ENCODE measurements at places on chromosomes 2 and 18.

DNA sequence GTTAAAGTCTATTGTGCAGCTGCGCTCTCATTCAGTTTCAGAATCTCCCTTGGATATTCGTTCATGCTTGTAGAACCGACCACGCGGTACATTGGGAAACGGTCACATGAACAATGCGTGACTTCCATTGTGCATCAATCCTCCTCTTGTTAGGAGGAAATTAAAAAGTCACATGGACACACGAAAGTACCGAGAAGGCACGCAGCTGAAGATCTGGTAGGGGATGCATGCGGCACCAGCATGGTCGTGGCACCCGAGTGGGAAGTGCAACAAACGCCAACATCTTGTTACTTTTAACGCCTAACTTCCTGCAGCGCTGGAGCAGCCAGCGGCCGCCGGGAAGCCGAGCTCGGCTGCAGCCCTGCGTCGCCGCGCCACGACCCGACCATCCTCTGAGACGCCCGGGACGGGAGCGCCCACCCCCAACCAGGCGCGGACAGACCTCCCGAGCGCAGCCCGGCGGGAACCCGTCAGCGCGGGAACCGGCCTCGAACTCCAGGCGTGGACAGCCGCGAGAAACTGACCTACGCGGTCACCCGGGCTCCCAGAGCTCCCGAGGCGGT, 412 bp downstream of the OSBPL1A start:
- no peak for DNase-seq

GRCh38 chr2:63975437-63976124, 43.6 kb downstream of the VPS54 start:
- no peak for DNase-seq

DNA sequence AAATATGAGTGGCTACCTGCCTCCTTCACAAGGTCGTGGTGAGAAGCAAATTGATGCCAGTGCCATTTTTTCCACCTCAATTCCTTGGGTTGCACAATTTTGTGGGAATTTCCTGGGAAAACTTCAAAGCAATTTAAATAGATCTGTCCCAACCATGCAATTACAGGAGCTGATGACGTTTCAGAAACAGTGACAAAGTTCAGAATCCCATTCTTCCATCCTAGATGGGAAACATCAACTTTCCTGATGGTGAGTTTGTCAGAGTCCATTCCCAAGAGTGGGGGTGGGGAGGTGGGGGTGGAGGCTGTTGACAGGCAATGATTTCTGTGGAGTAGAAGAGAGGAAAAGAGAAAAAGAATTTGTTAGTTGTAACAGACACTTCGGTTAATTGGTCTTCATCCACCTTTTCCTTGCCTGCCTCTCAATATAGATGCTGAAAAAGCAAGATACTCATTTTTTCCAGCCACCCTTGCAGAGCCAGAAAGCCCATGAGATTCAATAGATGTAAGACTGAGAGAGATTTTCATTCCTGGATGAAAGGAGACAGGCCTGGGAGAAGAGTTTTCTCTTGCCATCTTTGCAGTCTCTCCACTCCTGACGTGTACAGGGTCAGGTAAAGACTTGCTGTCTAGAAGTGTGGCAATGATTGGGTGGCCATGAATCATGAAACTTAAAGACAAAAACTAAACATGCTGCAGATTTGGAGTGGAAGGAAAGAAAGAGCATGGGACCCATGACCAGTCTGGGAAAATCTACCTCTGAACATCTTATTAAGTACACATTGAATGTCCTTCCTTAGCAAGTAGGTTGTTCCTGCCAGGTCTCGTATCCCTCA, 47.3 kb downstream of the SOCS6 start:
- DNase-seq, result no peak

DNA sequence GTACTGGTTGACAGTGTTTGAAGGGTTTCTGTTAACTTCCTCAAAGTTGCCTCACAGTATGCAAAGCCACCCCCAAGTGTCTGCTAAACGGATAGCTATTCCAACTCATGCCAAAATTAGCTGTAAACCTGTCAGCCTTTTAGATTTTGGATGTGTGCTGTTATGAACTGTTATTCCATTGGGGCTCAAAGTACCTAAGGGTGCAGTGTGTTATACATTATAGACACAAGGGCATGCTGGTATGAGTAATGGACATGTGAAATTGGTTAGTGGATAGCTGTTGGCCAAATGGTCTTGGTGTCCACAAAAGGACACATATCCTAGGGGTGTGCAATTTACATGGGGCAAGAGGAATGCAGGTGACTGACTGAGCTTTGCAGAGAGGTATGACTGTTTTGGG, 33.7 kb upstream of the CCBE1 start:
- no peak for DNase-seq

- no peak for DNase-seq
Measured at GRCh38 chr2:8225266-8225665, 456.6 kb upstream of the ID2 start.

DNA sequence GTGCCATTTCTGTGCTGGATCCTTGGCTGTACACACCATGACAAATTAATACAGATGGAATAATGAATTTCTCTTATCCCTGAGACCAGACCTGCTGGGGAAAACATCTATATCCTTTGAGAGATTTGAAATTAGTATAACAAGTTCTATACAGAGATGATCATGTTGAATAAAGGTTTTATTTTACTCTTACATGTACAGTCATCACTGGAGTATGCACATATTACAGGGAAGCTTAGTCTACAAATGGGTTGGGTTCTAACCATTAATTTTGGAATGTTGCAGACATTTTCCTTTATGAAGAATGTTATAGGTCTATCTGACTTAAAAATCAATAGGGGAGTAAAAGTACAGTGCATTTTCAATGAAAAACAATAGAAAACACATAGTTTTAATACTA, 29.9 kb upstream of the MMADHC start:
- no peak for DNase-seq

DNA sequence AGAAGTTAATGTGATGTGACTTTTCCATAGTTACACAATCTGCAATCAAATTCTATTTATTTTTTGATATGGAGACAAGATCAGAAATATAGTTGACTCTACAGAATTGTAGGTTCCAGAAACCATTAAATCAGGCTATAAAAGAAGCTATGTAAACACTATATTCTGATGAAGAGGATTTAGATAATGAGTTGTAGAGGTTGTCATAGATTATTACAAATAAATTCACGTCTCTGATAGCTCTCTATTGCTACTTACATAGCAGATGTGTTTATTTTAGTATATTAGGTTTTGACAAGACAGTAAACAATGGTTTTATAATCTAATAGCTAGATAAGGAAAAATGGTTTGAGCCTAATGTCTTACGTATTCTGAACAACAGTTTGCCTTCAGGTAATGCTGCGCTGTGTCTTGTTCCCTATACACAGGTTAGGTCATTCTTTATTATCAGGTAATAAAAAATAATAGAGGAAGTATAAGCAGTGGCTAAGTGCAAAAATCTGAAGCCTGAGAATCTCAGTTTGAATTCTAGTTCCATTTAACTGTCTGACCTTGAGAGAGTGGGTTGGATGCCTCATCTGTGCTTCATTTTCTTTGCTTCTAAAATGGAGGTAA, 93.4 kb downstream of the PPP1R1C start:
- no peak for DNase-seq

GRCh38 chr18:49708662-49709346, 104.5 kb downstream of the ACAA2 start:
- no peak for DNase-seq

DNA sequence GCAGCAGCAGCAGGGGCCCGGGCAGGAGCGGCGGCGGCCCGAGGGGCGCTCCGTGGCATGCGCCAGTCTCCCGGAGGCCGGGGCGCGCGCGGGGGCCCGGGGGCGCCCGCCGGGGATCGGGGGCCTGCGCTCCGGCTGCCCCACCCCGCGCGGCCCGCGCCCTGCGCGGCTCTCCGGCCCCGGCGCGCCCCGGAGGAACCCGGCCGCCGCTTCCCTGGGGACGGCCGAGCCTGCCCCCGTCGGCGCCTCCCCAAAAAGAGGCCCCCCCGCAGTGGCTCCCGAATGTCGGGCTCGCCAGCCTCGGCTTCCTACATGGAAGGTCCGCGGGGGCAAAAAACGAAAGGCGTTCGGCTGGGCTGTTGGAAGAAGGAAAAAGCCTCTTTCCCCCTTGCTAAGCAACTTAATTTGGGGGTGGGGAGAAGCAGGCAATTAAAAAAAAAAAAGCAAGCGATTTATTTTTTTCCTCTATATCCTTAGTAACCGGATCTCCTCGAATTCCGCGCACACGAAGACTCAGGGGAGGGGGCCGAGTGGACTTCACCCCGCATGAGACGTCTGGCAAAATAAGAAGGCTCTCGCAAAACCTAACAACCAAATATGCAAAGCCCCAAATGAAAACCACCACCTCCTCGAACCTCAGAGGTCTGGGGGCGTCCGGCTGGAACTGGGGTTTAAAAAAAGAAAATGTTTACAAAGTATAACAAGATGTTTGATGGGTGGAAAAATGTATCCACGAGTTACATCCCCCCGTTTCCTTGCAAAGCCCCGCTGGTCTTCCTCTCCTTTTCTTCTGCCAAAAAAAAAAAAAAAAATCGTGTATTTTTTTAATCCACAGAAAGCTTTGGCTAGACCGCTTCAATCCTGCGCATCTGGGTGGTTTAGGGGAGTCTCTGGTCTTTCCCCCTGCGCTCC, at the start of gene SMAD7:
Gene SMAD7 (minus strand): TSS at position 430 of the 912 bp plus-strand sequence. CDS start 541 bp downstream, outside the sequence.
- DNase-seq, result no peak
